ENCODE measurements at places on chromosomes 16 and 17.

GRCh38 chr16:58744497-58744896, 10.4 kb upstream of the GOT2 start:
- no peak for DNase-seq

GRCh38 chr17:17189559-17189958, 16.6 kb downstream of the PLD6 start:
- no peak for DNase-seq

DNA sequence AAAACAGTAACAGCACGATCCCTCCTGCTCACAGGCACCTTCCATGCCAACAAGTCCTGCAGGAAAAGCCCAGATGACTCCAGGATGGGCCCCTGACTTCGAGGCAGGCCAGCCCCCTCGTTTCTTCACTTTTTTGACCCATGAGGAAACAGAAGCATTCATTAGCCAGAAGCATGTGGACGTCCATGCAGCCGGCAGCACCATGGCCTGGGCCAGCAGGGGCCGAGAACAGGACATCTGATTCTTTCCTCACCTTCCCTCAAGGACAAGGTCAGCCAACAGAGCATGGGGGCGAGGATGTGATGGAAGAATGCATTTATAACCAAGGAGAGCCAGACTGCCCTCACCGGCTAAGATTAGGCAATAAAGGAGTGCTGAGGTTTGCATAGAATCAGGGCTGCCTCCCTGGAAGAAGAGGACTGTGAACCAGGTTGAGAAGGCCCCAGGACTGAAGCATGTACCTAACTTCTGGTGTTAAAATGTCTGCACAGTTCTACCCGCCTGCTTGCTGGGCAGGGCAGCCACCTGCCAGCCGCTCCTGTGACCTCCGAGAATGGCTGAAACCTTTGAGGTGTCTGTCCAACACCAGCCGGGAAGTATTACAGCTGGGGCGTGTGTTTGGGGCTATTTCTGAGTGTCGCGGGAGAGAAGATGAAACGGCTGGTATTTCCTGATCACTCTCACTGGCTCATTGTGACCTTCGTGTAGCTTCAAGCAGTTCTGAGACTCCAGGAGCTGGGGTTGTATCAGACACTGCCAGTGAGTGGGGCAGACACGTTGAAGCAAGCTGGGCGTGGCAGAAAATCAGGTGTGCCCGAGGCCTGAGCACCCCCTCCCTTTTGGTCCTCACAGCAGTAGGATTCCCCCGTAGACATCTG, 94.0 kb upstream of the TNRC6C start:
- peak; percentile 23 for DNase-seq

GRCh38 chr16:60279061-60279665, 1545.0 kb upstream of the GOT2 start:
- DNase-seq, result no peak

- DNase-seq, result no peak
Observed at GRCh38 chr17:81417049-81417878, 22.0 kb downstream of the BAHCC1 start.

DNA sequence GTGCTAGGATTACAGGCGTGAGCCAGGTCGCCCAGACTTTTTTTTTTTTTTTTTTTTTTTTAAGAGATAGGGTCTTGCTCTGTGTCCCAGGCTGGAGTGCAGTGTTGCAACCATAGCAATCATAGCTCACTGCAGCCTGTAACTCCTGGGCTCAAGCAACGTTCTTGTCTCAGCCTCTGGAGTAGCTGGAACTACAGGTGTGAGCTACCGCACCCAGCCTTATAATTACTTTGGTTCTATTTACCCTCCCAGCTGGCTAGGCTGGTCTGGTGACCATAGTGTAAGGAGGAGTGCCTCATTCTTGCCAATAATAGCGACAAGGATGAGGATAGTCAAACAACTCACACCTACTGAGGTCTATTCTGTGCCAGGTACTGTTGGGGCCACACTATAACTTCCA, 39.6 kb upstream of the USP7 start:
- DNase-seq, result no peak

DNA sequence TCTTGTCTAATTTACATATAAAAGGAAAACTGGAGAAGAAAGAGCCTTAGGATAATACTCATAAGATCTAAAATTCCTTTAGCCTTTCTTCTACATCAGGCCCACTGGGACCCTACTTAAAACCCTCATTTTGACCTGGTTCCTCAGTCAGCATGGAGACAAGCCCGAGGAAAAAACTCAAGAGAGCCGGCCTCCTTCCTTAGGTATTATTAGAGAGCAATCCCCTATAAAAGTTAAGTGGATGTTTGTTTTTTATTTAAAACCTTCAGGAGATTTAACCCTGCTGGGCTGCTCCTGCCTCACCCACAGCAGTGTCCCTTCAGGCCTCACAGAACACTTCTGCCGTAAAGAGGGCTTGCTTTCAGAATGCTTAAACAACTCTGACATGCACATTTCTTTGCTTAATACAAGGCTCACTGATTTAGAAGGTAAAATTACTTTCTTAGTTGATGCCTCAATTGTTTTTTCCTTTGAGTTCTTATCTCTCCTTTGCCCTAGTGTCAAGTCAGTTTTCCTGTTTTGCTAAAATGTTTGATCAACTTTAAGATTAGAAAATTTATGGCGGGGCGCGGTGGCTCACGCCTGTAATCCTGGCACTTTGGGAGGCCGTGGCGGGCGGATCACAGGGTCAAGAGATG, 145.6 kb upstream of the TBX2 start:
- no peak for DNase-seq

DNA sequence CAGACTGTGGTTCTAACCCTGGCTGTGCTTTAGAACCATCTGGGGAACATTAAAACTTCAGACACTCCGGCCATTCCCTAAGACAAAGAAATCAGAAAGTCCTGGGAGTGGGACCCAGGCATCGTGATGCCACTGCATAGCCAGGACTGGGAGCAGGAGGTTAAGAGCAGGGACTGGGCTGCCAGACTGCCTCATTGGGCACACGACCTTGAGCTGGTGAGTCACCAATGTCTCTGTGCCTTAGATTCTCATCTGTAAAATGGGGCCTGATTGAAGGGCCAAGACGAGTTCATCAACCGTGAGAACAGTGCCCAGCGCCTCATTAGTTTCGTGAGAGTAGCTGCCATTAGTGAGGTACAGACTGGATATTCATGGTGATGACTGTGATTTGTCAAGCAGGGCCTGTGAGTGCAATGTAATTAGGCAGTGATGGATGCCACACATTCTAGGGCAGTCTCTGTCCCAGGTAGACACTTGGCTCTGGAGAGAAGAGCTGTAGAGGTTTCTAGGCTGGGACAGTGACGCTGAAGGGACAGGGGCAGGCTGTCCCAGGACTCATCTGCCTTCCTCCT, 196.8 kb downstream of the NTN1 start:
- no peak for DNase-seq

DNA sequence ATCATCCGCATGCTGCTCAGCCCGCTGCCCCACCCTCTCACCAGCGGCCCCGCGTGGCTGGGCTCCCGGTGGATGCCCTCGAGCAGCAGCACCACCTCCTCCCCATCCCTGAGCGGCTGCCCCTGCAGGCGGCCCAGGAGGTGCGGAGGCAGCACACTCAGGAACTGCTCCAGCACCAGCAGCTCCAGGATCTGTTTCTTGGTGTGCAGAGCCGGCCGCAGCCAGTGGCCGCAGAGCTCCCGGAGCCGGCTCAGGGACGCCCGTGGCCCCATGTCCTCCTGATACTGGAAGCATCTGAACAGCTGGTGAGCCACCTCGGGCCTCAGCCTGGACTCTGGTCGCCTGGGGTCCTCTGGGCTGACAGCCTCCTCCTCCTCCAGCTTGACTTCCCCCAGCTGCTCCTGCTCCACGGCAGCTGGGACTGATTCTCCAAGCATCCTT, 6.6 kb downstream of the ZSCAN10 start:
- no peak for DNase-seq

DNA sequence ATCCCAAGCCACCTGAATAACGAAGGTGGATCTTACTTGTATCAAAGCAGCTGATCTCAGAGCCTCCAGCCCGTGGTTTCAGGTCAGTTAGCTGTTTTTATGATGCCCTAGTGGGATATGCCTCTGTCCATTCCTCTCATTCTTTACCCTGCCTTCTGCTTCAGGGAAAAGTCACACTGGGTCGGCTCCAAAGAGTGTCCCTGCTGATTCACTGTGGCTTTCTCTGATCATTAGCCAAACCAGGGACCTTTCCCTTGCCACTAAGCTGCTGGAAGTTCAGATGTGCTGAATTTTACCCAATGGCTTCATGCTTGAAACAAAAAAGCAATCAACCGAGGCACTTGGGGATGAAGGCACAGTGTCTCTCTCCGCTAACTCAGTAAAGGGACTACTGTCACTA, 170.2 kb upstream of the SALL1 start:
- no peak for DNase-seq

DNA sequence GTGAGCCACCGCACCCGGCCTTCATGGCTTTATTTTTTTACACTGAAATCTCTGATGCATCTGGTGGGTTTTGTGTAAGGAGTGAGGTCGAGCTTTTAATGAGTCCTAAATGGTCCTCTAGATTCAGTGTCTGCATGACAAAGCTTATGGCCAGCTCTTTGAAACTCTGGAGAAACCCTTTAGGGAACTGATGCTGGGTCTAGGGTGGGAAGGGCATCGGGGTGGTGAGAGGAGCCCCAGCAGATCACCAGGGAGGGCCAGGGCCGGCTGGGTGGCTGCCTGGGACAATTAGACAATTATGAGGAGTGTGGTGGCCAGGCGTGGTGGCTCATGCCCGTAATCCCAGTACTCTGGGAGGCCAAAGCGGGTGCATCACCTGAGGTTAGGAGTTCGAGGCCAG, 93.9 kb downstream of the SEC14L1 start:
- no peak for DNase-seq

GRCh38 chr17:67912656-67913055, 83.6 kb downstream of the C17orf58 start:
- no peak for DNase-seq

GRCh38 chr16:49564496-49565229, 191.1 kb downstream of the C16orf78 start:
- DNase-seq, result no peak

- DNase-seq, result peak; percentile 9
Observed at GRCh38 chr17:2693561-2694380, 17.8 kb downstream of the CLUH start.

GRCh38 chr17:75142236-75142971, 10.9 kb upstream of the NT5C start:
- no peak for DNase-seq

DNA sequence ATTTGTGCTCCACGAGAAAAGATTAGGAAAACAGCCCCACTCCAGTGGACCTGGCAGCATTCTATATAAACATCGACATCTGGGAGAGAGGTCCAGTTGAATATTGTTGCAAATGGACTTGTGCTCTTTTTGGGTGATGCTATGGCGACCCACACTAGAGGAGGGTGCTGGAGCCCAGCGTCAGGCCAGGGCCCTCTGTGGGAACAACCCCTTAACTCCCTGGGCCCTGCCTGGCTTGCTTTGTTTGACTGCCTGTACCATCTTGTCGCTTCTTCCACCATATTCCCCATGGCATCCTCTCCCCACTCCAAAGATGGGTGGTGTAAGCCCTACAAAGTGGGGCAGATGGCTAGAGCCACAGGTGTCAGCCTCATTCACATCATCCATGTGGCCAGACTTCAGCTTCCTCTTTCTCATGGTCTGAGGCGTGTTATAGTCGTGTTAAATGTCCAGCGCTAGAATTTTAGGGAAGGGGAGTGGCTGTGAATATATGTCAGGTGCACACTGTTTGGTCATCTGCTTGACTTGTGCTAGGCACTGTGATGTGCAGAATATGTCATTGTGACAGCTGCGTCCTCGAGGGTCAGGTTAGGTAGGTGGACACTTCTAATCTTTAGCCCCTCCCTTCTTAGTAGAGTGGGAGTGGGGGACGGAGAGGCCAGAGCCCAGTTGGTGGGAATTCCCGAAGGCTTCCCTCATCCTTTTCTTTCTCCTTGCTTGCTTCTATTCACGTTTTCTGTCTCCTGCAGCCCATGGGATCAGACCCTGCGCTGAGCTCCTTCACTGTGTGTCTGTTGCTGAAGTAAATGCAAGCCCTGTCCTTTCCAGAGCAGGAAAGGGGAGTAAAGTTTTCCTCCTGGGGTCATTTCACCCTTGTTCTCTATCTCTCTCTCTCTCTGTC, 49.8 kb downstream of the MPRIP start:
- peak; percentile 17 for DNase-seq

- no peak for DNase-seq
Observed at GRCh38 chr17:60371818-60372510, 20.0 kb downstream of the USP32 start.

DNA sequence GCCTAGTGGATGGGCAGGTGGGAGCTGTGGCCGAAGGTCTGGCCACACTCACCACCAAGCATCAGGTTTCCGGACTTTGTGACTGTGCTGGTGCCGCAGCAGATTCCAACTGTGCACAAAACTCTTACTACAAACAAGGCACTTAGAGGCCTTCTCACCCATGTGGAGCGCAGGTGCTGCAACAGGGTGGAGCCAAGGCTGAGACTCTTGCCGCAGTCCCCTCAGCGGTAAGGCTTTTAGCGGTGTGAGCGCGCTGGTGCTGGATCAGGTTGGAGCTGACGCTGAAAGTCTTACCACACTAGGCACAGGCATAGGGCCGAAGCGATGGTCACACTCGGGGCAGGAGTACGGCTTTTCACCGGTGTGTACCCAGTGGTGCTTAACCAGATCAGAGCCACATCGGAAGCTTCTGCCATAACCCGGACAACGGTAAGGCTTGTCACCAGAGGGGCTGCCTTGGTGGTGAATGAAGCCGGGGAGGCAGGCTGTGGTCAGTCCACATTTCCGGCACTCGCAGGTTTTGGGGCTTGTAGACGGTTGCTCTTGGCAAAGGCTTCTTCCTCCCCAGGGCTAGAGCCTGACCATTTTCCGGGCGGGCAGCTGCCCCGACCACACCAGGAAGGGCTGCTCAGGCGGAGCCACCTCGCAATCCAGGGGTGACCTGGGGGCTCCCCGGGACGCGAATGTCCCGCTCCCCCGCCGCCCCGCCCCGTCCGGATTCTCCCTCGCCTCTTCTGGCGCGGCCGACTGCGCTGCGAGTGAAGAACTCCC, 1.0 kb upstream of the ARMC5 start:
- DNase-seq, result peak; percentile 56

DNA sequence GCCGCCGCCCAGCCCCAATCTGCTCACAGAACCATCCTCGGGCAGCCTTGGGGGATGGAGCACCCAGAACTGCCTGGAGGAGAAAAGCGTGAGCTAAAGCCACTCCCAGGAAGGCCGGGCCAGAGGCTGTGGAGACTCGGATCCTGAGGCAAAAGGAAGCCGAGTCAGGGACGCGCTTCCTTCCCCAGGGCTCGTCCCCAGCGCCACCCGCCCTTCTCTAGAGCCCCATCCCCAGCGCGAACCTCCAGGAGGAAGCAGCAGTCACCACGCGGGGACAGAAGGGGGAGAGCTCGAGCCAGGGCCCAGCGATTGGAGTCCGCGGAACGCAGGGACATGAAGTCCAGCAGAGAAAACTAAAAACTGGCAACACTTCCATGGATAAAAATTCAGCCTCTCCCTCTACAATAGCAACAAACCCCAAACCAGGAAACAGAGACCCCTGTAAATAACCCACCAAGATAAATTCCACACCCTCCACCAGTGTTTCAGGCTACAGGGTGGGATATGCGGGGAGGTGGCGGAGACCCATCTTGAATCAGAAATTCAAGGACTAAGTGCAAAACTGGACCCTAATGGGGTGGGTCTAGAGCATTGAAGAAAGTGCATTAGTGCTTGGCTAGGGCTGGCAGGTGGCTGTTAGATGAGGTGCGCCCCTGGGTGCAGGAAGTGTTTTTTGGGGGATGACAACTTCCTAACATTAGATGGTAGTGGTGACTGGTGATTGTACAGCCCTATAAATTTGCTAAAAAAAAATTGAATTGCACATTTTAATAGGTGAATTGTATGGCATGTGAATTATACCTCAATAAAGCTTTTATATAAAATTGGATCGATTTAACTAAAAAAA, 116.1 kb upstream of the METRNL start:
- DNase-seq, result peak; percentile 74

- no peak for DNase-seq
Observed at GRCh38 chr17:36791150-36791941, 145.9 kb upstream of the LHX1 start.

- DNase-seq, result no peak
Observed at GRCh38 chr16:56275076-56275475, 83.8 kb downstream of the GNAO1 start.
